ENCODE measurements at places on chromosomes 5 and 9.

DNA sequence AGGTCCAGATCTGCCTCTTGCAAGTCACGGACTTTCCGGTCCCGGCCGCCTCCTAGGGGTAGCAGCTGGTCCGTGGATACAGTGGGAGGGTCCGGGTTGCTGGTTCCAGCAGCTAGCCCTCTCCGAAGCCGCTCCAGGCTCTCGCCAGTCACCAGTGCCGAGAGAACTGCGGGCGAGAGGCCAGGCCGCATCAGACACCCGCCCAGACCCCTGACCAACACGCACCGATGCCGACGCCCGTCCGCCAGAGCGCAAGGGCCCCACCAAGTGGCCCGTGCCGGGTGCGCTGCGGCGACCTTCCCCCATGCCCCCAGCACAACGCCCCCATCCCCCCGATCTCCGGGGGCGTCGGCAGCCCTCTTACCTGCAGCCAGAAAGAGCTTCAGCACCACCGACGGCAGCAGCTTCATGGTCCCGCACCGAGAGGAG is 470 bp downstream of the HBEGF start:
- DNase-seq: peak; percentile 42

DNA sequence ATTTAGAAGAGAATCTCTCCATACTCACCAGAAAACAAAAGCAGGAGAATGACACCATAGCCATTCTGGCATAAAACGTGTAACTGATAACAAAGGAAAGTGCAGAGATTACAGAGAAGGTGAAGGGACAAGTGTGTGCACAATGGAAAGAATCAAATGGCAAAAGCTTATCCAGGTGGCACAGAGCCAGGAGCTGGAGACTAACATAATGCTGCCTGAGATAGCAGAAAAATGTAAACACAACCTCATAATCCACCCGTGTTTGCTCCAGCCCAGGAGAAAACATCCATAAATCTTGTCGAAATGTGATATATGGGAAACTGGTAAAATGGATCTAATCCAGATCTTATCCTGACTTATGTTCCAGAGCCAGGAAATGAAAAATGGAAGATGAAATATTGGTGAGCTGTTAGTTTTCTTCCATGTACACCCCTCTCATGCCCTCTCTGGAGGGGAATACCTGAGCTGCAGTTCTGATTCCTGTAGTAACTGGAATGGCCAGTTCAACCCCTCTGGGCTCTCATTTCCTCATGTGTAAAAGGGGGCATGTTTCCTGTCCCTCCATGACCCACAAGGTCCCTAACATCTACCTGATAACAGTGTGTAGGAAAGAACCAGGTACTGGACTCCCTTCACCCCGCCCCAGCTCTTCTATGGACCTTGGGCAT is 212.3 kb upstream of the DAPK1 start:
- no peak for DNase-seq

GRCh38 chr5:179275381-179275878 is 69.8 kb downstream of the ADAMTS2 start:
- no peak for DNase-seq

DNA sequence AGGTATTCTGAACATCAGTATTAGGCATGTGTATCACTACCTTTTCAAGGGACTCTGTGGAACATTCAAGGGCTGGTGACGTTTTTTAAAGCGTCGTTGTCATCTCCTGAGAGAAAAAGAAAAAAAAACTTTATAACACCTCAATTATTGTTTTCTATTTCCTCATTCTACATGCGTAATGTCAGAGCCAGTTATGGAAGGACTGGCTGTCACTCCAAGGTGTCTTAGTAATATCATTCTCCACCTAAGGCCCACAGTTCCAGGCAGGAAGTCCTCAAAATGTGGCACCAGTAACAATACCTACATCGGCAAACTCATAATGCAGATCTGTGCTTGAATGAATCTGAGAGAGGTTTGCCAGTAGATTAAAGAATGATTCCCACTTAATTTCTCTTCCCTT is 210.2 kb downstream of the SAXO1 start:
- no peak for DNase-seq
